8988T (cell line): ENCODE measurements at places on chromosomes 2 and 18.

- no peak for DNase-seq
Observed at GRCh38 chr2:238466243-238466756, 39.6 kb downstream of the ASB1 start.

DNA sequence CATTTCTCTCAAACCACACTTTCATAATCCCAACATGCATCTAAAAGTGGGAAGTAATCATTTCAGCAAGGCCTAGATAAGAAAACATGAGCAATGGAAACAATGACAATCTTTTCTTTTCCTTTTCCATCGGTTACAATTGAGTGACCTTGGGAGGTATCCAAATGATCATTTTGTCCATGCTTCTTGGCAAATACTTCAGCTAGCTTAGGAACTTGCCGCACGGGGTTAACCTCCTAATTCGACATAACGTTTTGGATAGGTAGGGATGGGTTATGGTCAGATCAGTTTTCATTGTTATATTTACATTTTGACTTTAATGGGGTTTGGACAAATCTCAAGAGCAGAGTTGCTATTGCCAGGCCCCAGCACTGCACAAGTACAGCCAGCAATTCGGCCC lies 4.6 kb upstream of the PTPRM start:
- no peak for DNase-seq

DNA sequence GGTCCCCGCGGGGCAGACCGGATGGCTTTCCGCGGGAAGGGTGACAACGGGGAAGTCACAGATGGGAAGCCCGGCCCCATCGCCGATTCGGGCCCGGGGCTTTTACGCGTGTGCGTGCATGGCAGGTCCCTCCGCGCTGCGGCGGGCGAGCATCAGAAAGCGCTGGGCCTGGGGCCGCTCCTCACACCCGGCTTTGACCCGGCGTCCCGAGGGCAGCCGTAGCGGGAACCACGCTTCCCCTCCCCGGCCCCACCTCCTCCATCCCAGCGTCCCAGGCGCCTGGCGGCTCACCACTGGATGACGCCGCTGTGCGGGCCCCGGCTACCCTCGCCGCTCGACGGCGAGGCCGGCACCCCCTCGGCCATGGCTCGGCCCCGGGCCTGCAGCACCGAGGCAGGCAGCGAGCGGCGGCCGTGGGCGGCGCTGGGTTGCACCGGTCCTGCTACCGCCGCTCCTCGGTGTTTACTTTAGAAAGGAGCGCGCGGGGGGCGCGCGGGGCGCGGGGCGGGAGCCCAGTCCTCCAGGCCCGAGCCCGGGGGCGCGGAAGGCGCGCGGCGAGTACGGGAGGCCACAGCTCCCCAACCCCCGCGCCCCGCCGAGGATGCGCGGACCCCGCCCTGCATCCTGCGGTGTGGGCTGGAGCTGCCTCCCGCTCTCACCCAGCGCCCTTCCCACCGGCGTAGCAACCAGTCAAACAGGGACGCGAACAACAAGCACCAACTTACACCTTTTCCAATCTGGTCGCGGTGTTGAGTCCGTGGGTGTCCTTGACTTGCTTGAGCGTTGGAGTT lies 806 bp downstream of the RFX8 start:
- no peak for DNase-seq

DNA sequence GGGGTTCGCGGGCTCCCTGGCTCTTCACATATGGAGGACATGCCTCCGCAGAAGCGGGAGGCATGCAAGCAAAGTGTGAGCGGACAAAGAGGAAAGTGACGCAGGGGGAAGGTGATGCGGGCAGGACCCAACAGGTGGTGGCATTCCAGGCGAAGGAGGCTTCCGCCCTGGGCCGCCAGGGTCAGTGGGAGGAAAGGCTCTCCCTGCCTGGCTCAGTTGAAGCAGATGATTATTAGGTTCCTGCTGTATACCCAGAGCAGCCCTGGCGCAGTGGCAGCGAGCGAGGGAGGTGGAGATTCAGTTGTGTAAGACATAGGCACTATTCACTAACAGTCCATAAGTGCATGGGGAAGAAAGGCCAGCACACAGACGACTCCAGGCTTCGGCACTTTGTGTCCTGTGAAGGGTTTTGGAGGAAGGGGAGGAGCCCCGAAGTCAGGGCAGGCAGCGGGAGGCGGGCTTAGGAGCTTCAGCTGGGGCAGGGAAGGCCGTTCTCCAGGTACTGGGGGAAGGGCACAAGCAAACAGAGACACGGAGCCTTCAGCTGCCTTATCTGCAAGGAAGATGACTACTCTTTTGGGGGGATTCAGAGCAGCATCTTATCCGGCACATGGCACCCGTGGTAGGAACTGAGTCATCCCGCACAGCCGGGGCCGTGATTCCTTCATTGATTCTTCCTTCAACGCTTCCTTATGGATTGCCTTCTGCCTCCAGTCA lies 89.8 kb downstream of the TGOLN2 start:
- no peak for DNase-seq

DNA sequence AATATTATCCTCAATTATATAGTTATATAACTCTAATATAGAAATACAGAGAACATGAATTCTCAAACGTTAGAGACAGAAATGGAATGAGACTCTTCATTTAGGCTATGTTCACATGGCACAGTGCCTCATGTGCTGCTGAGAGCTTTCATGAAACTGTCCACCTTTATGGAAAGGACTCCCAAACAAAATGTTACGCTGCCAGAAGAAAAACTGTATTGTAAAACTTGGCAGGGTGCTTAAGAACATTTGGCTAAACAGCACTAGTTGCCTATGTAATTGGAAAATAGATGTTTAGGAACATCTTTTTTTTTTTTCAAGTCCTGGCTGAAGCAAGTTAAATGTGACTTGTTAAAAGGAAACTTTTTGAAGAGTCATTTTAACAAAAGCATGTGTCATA lies 396.0 kb downstream of the ERBB4 start:
- no peak for DNase-seq

DNA sequence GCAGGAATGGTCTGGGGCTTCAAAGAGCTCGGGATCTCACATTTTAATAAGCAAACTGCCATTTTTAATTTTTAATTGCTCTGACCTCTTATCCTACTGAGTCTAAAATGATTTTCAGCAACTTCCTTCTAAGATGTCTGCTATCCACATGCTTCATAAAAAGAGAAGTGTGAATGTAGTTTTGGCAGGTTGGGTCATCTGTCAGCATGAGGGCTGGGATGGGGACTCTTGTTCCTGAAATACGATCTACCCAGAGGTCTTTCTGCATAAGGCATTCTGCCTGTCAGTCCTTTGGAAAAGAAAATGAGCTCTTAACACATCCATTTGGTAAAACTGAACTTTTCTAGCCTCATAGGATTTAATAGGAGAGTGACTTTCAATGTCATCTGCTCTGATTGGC lies 252.8 kb upstream of the APCDD1 start:
- DNase-seq = no peak

GRCh38 chr18:62711781-62712180 lies 3.6 kb upstream of the PHLPP1 start:
- no peak for DNase-seq

- DNase-seq = no peak
Observed at GRCh38 chr2:53170466-53170865, 597.1 kb upstream of the CHAC2 start.

DNA sequence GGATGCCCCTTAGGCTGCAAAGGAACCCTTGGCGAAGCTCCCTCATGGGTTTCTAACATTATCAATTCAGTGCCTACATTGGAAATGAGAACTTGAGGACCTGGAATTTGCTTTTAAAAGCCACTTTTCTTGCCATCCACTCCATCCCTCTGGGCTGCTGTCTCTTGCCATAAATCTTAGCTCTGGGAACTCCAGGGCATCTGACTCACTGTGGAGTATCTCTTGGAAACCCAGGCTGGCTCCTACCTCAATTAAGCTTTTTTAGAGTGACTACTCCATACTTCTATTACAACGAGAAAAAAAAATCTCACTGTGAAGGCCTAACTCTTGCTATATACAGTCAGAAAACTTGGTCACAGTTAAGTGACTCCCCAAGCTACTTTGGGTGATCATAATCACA lies 227.2 kb upstream of the SETBP1 start:
- no peak for DNase-seq

DNA sequence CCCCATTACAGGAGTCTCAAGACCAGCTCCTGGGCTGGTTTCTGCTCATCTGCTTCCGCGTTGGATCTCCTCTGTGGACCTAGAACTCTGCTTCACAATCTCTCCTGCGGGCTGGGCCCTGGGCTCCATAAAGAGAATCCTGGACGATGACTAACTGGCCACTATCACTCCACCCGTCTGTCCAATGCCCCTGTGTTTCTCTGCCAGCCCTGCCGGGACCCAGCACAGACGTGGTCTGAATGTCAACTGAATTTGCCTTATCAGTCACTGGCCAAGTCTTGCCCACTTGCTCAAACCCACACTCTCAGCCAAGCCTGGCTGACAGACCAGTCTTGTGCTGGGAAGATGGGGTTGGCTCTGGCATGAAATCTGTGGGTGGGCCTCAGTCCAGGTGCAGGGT lies 17.4 kb downstream of the KIF3C start:
- no peak for DNase-seq

DNA sequence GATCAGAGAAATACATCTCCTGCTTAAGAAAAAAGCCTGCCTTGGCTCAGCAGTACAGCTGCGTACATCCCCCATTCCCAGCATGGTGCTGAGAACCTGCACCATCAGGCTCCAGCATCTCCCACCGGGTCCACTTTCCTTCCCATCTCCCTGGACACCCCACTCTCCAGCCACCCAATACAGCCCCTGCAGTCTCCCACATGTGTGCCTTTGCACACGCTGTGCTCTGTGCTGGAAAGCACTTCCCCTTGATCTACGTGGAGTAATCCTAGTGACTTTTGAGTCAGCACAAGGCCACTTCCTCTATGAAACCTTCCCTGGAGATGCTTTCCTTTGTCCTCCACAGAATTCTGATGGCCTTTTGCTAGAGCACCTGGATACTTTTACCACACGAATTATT lies 17.0 kb downstream of the STAT1 start:
- no peak for DNase-seq

GRCh38 chr18:413233-413632 lies 87.3 kb downstream of the COLEC12 start:
- no peak for DNase-seq

GRCh38 chr18:49251451-49251850 lies 209.0 kb downstream of the DYM start:
- no peak for DNase-seq

DNA sequence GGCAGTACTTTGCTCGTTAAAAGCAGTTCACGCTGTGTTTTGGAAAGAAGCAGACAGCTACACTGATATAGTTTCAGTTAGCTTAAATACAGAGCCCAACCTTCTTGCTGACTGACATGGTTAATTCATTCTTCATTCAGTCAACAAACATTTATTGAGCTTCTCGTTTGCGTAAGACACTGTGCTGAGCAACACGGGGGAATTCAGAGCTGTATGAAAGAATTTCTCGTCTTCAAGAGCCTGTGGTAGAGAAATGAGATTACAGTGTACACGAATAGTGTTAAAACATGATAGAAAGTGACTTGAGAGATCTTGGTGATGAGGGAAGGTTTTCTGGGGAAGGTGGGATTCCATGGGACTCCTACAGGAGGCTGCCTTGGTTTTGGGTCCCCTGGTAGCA lies 44.7 kb downstream of the ADAM23 start:
- no peak for DNase-seq

GRCh38 chr2:65276609-65277008 lies 49.0 kb downstream of the ACTR2 start:
- DNase-seq = no peak

DNA sequence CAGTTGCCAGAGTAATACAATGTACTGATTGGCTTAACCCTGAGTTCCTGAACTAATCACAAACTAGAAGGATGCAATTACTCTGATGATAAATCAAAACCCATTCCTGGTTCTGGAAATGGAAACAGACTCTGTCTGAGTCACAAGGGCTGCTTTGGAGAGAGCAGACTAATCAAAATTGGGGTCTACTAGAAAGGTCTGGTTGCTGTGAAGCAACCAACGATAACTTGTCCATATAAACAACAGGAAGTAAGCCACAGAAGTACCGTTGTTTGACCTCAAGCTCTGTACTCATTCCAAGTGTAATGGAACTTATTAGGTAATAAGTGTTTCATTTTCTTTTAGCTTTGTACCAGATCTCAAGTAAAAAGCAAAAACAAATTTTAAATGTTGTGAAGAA lies 49.7 kb downstream of the RASGRP3 start:
- no peak for DNase-seq

DNA sequence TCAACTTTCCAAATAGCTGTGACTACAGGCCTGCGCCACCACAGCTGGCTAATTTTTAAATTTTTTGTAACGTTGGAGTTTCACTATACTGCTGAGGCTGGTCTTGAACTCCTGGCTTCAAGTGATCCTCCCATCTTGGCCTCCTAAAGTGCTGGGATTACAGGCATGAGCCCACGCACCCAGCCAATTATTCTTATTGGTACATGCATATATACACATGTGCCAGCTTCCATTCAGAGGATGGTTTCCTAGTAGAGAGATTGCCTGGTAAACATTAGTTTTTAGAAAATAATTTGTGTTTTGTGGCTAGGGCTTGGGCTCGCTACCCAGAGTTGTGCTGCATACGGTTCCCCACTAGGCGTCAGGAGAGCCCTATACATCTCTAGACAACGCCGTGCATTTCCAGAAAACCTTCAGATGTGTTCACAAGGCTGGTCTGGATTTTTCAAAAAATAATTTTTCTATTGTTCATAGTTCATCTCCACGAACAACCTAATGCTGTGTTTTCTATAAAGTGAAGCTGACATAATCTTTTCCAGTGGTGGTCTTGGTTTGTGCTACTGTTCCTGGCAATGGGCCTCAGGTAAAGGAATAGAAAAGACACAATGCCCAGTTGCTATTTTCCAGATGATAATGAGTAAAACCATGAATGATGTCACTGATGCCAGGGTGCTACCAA lies 14.6 kb upstream of the AFG3L2 start:
- DNase-seq = no peak

GRCh38 chr2:131092458-131093005 lies 728 bp downstream of the FAM168B start:
- DNase-seq = no peak

DNA sequence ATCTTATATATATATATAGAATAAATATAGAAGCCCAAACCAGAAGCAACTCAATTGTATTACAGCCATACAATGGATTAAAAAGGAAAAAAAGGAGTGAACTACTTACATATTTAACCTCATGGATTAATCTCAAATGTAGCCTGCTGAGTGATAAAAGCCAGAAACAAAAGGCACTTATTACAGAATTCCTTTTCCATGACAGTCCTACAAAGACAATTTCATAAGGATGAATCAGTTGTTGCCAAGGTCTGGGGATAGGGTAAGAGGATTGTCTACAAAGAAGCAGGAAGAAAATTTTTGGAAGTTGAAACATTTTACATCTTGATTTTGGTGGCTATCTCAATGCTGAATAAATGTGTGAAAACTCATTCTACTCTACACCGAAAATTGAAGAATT lies 103.9 kb upstream of the DCC start:
- no peak for DNase-seq

- no peak for DNase-seq
Observed at GRCh38 chr18:75317703-75318102, 107.1 kb downstream of the TSHZ1 start.

DNA sequence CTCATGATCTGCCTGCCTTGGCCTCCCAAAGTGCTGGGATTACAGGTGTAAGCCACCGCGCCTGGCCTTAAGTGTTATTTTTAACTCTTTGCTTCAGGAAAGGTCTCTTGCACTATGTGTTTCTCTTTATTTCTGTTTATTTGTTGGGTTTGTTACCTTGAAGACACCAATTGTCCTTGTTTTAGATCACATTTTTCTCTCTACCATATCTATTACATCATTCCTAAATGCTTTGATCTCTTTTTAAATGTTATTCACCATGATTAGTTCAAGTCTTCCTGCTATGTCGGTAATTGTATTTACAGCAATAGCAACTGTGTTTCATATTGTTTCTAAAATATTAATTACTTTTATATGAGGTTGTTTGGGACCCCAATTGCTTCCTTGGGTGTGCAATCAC lies 77.7 kb downstream of the CDC42EP3 start:
- DNase-seq = no peak

GRCh38 chr2:64470766-64471295 lies 16.9 kb downstream of the LGALSL start:
- no peak for DNase-seq
